ENCODE measurements at places on chromosomes 1 and 21.

DNA sequence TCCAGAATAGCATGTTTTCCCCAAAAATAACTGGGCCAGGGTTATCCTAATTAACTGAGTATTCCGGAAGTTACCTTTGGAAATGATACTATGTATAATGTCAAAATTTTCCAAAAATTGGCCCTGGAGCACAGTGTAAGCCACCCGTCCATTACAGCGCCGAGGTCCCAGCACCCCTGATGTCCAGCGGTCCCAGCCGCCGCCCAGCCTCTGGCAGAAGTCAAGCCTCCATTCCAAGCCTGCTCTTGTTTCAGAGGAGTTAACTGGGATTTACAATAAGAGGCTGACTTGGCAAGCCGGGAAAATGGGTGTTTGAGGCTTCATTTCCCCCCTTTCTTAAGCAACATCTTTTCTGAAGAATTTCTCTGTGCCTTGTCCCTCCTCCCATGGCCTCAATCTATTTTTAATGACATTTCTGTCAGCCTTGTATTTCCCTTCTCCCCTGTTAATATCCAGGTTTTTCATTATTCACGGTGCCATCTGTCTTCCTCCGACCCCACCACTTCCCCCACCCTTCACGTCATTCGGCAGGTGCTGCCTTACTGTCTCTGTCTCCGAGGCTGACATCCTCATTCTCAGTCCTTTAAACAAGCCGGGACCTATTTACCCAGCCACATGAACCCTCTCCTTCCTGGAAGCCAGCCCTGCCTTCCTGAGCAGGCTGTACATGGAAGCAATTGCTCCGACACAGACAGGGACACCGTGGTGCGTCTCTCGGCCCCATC is 490.9 kb downstream of the NPHP4 start:
- peak; percentile 88 for DNase-seq

DNA sequence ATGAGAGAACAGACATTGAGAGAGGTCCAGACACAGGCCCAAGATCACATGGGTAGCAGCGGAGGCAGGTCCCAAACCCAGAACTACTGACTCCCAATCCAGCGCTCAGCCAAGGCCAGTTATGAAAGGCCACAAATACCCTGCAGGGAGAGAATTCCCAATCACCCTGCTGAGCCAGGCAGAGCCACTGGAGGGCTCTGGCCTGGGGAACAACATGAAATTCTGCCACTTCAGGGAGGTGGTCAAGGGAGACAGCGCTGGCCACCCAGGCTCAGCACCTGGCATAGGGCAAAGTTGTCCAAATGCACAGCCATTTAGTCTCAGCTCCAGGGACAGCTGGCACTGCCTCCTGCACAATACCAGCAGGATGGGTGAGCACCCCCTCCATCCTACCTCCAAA is 27.5 kb downstream of the SLC9A1 start:
- no peak for DNase-seq

- DNase-seq = no peak
Observed at GRCh38 chr1:38221006-38221649, 174.5 kb upstream of the POU3F1 start.

DNA sequence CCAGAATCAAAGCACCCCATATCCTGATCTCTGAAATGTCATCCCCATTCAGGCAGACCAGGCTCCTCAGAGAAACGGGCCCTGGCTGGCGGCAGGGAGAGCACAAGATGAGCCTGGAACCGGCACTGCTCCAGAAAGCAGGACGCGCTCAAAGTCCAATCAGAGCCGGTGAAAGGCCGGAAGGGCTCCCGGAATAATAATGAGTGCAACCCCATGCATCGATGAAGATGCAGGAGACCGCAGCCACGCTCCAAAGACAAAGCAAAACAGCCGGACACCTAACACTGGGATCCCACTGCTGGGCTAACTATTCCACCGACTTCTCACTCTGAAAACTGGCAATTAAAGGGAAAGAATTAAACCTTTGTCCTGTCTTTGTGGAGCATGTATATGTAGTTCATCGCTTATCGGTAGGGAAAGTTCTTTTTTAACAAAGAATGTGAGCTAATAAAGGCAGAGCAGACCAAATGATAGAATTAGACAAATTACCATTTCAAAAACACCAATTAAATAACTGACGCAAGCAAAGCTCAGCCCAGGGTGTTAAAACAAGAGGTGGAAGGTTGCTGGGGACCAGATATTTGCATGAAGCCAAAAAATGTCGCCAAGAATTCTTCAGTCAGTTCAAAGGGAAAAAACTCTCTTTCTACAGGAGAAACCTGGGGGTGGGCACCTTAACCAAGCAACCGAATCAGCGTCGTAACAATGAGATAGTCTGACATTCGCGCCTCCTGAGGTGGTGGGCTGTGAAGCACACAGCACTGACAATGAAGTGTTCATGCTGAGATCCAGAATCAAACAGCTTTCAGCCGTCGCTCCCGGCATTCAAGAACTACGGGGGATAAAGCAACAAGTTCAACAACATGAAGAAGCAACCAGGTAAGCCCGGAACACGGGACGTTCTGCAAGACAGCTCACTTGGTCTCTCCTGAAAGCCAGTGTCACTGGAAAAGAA is 95.2 kb downstream of the NPHP4 start:
- DNase-seq = no peak

- DNase-seq = no peak
Observed at GRCh38 chr1:193629875-193630274, 443.5 kb upstream of the B3GALT2 start.

DNA sequence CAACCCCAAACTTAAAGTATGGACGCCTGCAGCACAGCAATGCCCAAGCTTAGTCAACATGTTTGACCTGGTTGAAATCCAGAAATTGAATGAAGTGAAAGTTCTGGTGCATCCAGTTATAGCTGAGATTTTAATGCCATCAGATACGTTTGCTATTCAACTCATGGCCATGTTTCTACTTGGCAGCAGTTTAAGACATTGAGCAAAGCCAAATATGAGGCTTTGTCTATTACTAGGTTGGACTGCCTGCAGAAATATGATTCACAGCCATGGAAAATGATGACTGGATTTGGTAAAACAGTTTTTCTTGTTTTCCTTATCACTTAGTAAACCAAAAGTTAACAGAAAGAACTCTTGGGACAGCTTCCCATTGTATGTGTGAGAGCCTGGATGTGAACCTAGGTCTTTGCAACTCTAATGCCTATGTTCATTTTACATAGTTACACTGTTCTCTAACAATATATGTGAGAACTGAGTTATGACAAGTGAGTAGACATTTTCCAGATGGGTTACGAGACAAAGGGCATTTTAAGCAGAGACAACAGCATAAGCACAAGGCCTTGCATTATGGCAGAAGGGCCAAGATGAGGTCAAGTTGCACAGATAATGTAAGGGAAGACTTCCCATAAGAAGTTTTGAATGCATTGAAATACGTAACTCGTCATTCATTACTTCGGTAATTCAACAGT is 32.4 kb upstream of the MYSM1 start:
- no peak for DNase-seq

DNA sequence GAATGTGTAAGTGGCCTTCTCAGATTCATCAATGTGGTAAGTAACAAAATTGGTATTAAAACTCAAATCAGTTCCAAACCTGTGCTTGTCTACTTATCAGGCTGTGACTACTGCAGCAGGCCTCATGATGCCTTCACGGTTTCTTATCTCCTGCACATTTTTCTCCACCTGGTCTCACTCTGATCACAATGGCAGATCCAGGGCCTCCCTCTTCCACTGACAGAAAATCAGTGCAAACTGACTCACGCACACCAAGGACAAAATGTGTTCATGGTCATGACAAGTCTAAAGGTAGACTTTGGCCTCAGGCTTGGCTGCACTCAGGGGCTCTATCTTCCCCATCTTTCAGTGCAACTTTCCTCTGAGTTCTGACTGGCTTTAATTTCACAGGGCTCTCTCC is 56.7 kb upstream of the ATP1A1 start:
- no peak for DNase-seq

DNA sequence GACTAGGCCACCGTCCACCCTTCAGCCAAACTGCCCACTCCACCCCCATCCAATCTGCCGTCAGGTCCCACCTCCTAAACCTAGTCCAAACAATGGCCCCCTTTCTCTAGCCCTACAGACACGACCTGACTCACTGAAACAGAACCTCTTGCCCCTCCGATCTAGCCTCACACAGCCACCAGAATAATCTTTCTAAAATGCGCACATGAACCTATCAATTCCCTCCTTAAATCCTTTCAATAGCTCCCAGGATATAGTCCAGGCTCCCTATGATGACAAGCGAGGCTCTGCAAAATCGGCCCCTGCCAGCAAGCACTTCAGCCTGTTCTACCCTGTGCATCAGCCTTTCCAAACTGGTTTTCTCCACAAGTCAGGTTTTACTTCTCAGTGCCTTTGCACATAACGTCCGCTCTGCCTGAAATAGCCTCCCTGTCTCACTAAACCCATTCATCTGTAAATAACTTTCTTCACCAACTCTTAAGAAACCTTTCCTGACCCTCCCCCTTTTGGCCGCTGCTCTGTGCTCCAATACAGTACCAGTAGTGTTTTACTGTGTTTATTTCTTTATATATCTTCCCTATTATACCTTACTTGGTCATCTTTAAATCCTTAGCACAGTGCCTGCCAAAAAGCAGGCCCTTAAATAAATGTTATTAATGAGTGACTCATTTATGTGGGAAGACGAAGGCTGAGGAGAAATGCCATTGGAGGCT is 9.0 kb upstream of the CDC20 start:
- no peak for DNase-seq

- DNase-seq = no peak
Observed at GRCh38 chr1:53396573-53397268, 62.5 kb upstream of the DMRTB1 start.

- peak; percentile 31 for DNase-seq
Observed at GRCh38 chr1:192474080-192474683, 101.4 kb upstream of the RGS1 start.

All from SHP77 treated with DMSO at 0.1 percent for 48 hours (cell line).